Fibroblast of lung (primary cell): ENCODE measurements at places on chromosomes 2 and 18. TPM values are rescaled to one million over a fixed set of nuclear protein-coding genes. Genes with fewer than 3 reads are reported as not detected.

- DNase-seq = no peak
These were observed 260.4 kb upstream of the MEIS1 start for GRCh38 chr2:66174491-66174890.

The MGAT4A gene
- total RNA-seq = 0.17 and 0.26 TPM in 2 replicates

DNA sequence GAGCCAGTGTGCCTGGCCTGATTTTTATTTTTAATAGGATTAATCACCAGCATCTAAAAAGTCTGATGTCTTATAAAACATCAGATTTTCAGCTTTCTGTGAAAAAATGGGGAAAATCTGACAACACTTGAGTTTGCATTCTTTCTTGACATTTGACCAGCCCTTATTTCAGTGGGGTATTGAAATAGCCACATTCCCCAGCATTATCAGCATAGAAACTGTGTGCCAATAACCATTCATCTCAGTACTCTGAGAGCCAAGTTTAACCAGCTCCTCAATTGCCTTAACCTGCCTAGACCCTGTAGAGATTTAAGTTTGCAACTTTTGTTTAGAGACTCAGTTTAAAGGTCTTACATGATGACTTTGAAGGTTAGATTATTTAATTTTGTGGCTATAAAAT is 155.0 kb downstream of the CERS6 start:
- DNase-seq = no peak

GRCh38 chr2:176656038-176656775 is 387.0 kb downstream of the MTX2 start:
- DNase-seq = no peak

The FAM110C gene
- 0.26 TPM in 1 of 2 replicates, not detected in the other for total RNA-seq

- DNase-seq = peak; percentile 36
These were observed 59.8 kb upstream of the PELI1 start for GRCh38 chr2:64203858-64204632.

DNA sequence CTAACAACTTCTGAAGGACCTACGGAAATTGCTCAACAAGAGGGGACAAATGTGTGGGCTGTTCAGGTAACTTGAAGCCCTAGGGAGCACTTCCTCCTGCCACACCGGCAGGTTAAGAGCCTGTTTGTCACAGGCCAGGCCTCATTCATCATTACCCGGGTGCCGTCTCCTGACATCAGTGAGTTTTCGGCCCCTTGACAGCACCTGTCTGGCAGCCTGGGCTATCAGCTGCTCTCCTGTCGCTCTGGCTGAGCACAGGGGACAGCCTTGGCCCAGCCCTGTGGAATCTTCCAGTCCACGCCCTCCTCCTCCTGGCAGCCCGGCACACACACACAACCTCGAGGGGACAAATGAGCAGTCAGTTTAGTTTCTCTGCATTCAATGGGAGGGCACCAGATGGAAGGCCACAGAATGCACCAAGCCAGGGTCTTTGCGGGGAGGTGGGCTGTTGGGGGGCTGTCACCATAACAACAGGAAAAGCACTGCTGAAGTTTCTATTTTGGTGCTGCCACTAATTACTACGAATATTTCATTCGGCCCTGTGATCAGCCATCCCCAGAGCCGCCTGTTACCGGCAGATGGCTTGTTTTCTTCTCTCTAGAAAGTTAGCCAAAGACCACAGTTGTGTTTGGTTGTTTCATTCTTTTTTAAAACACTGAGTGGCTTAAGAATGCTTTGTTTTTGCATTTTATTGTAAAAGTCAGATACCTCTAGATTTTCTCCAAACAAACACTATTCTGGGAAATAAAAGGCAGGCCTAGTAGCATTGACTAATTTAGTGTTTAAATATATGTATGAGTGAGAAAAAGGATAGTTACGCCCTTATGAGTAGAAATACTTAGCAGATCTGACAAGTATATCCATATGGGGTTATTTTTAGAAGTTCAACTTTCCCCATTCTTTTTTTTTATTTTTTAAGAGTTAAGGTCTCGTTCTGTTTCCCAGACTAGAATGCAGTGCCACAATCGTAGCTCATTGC is 189.9 kb upstream of the NDUFV2 start:
- DNase-seq = no peak

DNA sequence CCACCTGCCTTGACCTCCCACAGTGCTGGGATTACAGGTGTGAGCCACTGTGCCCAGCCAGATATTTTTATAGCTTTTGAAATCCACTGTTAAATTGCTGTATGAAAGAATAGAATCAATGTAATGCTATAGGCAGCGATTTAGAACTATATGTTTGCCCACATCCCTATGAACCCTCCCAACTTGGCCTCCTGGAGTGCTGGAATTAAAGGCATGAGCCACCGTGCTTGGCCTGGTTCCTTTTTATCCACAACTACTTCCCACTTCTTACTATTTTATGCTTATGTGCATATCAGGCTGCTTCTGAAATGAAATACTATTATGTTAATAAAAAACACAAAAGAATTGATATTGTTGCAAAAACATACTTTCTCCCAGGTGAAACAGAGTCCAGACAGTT is 11.6 kb upstream of the PTPN2 start:
- DNase-seq = no peak

DNA sequence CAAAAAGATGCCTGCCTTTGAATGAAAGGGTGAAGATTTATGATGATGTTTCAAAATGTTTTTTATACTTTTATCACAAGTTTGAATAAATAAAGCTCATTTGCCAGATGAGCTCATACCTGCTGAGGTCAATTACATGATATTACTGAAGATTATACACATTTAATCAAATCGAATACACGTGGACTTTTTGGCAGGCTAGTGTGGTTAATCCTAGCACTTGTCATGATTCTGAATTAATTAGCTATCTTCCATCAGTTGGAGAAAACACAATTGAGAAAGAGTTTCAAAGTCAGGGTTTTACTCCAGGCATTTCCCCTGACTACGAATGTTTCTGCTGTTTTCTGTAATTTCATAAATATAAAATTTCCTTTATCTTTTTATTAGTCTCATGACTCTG is 54.4 kb downstream of the LRPPRC start:
- DNase-seq = no peak

DNA sequence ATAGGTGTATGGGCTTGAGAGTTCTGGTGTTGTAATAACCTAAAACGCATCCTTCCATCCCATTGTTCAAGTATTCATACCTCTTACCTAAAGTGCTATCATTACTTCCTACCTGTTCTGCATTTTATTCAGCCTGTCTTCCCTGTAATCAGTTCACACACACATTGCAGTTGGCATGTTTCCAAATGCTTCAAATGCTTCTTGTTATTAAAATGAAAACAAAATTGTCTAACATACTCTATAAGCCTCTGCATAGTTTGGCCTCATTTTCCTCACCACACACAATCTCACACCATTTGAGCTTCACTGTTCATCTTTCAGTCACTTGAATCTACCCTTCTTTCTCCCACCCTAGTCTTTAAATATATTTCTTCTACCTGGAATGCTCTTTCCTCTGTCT is 1178.2 kb upstream of the NRXN1 start:
- no peak for DNase-seq

DNA sequence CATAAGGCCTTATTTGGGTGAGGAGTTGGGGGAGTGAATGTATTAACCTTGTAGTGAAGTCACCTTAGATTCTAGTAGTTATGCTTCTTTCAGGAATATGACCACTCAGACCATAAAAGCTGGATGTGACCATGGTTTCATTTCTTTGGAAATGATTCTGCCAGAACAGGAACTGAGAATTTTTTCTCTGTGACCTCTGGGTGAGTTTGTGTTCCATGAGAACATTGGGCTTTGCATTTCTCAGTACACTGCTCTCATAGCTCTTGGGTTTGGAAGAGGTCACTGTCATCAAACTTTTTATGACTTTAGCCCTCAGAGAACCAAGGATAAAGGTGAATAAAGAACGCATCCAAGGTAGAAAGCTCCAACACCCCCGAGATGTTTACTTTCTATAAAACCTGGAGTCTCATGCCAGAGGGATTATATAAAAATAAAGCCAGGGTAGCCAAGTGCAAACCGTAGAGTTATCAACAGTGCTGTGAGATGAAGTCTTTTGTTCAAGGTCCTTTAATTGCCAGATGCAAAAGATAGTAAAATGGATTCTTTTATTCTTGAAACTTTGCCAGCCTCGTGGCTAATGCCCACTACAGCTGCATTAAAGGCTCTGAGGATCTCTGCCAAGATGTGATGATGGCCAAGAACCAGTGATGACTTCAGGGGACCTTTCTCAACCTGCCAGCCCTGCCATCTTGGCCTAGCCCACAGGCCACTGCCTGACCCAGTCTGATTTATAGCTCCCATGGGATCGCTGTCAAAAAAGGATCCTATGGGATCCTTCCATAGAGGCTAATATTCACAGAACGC is 27.8 kb upstream of the MAT2A start:
- DNase-seq = no peak

DNA sequence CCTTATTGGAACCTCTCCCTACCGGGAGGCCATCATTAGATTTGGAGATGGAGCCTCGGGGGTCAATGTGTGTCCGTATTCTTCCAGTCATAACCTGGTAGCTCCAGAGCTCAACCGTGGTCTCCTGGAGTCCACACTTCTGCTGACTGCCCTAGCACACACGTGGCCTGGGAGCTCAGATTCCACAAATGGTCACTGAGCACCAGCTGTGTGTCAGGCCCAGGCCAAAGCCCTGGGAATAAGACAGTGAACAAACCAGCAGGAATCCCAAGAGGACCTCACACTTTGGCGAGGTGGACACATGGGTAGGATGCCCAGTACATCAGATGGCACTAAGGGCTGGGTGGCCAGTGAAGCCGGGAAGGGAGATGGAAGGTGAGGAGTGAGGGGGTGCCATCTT is 15.5 kb downstream of the GYPC start:
- no peak for DNase-seq

The RSAD2 gene
- 0.77 and 1.7 TPM in 2 replicates for total RNA-seq

- DNase-seq = no peak
These were observed 71.6 kb downstream of the GNAL start for GRCh38 chr18:11760498-11761167.

GRCh38 chr2:204226305-204226880 is 289.8 kb downstream of the ICOS start:
- DNase-seq = peak; percentile 57

- no peak for DNase-seq
These were observed 80.6 kb downstream of the ADCYAP1 start for GRCh38 chr18:985212-985661.

The PPP1R1C gene
- 0.50 and 0.77 TPM in 2 replicates for total RNA-seq

DNA sequence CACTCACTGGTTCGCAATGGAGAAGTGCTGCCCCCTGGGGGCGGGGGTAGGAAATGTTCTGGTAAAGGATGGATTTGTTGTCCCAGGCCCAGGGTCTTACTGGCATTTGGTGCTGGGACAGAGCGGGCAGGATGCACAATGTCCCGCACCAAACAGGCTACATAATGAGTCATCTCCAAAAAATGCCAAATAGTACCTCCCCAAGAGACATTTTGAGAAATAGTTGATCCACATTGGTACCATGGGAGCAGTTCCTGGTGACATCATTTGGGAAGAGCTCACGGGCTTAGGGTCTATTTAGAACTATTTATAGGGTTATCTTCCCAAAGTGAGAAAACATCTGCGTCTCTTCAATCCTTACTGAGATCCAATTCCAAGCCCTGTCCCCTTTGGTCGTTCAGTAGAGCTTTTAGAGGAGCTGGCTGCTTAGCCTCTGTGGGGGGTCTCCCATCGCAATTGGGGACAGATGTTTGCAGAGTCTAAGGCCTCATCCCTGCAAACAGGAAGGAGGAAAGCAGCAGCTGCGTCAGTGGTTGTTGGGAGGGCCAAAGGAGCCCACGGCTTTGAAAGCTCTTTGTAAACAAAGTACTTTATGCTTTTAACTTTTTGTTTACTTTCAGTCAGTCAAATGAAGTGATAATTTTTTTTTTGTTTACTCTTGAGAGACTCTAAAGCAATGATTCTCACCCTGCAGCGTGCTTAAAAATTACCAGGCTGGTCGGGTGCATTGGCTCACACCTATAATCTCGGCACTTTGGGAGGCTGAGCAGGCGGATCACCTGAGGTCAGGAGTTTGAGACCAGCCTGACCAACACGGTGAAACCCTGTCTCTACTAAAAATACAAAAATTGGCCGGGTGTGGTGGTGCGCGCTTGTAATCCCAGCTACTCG is 49.3 kb downstream of the GREB1 start:
- peak; percentile 6 for DNase-seq

DNA sequence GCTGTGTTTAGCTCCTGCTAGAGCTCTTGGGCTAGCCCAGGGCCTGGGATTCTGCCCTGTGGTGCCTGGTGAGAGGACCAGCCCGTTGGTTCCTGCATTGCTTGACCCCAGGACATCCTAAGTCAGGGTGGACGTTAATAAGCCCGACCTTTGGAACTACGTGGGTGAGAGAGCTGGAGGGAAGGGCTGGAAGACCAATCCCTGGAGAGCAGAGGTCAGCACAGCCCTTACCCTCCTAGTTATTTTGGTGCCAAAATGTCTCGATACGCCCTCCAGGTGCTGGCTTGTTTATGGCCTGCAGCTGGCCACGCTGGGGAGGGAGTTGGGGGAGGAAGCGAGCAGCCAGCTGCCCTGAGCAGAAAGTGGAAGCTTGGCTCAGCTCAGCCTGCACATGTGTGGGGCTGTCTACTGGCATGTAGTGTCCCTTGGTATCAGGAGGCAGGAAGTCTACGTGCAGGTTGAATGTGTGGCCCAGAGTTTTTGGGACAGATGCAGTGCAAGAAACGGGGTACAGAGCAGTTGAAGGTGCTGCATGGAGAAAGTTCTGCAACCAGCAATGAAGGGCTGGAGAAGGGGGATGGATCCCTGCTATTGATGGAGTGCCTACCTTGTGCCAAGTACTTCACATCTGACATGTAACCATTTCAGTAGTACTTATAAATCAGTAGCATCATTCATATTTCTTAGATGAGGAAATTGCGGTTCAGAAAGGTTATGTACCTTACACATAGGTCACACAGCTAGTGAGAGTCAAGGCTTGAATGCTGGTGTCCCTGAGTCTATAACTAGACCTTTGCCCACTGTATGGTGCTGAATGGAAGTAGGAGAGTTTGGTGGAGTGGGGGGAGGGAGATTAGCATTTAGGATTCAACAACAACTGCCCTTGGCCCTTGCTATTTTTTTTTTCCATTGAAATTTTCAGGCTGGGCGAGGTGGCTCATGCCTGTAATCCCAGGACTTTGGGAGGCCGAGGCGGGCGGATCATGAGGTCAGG is 5.0 kb upstream of the DGKD start:
- DNase-seq = no peak

The C2orf69 gene
- total RNA-seq = 10.5 and 13.2 TPM in 2 replicates

GRCh38 chr2:23615216-23616020 is 230.4 kb downstream of the KLHL29 start:
- no peak for DNase-seq

DNA sequence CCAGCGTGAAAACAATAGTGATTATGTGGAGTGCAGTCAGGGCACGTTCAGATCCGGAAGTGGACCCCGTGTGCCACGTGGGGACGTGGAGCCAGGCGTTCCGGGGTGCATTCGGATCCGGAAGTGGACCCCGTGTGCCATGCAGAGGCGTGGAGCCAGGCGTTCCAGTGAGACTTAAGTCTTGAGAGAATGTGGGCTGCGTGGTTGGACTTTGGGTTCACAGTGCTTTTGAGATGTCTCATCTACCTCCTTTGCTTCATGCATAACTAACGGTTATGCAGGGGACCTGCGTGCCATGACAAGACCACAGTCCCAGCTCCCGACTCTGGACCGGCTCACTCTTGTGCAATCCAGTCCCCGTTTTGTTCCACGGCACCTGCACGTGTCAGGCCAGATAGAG is 28.8 kb downstream of the CTDP1 start:
- DNase-seq = no peak
